Activated naive CD4-positive, alpha-beta T cell treated with anti-CD3 and anti-CD28 coated beads, Interleukin-2, amount 50 U/mL, for 16 hours (primary cell): ENCODE measurements at places on chromosomes 4 and X.

- DNase-seq, result no peak
Measured at GRCh38 chr4:141346144-141346543, 125.4 kb downstream of the ZNF330 start.

DNA sequence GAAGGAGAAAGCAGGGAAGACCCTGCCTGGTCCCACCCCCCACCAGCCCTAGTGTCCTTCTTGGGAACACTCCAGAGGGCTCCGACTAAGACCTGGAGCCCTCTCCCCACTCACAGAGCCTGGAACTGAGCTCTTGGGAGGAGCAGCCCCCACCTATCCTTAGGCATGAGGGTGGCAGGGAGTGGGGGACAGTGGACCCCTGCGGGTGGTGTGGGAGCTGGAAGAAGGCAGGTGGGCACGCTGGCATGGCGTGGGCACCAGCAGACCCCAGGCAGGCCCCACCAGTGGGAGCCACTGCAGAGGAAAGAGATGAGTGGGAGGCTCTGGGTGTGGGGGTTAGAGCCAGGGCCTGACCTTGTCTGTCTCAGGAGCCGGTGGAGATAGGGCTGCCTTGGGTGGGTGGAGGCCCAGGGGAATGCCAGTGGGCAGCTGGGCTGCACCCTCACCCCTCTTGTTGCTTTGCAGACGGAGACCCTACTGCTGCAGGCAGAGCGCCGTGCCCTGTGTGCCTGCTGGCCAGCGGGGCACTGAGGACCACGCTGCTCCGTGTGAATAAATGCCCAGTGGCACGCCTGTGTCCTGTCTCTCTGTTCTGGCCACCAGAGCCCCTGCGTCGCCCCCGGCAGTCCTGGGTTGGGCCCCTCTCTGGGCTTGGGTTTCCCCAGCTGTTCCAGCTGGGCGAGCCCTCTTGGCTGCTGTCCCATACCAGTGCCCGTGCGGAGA lies 15.6 kb upstream of the NAT8L start:
- no peak for DNase-seq

DNA sequence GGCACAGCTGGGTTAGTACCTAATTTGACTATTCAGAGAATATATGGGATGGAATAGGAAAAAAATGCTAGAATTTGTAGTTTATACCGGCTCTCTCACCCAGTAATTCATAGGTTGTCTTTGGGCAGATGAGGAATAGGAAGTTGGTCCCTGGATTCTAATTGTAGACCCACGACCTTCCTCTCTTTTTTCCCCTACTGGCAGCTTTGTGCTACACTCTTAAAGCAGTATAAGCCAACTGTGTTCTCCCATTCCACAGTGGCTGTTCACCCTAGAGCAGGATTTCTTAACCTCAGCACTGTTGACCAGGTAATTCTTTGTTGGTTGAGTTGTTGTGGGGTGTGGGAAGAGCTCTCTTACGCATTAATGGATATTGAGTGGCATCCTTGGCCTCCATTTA lies 92.9 kb downstream of the FNIP2 start:
- DNase-seq, result no peak

- DNase-seq, result no peak
Measured at GRCh38 chr4:7448036-7448435, 13.3 kb upstream of the PSAPL1 start.

DNA sequence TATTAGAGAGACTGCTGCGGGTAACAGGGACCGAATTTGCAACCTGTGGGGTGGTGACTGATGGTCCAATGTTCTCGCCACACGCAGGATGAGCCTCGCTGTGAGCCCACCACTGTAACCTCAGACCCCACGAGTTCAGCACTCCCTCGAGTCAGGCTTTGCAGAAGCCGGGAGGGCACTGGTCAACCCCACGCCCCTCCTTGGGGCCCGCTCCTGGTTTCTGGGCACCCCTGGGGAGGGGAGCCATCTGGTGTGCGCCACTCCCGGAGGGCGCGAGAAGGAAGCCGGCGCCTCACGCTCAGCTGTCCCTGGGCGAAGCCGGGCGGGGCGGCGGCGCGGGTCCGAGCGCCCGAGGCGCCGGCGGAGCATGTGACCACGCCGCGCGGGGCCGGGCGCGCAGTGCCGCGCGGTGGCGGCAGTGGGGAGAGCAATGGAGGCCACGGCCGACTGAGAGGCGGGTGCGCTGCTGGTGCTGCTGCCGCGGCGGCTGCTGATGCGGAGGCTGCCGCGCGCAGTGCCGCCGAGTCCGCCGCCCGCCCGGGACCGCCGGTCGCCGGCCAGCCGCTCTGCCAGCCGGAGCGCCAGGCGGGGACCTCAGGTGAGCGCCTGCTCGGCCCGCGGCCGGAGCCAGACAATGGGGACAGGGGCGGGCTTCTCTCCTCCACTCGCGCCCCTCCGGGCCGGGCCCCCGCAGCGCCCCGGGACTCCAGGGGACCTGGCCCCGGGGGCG lies 100.1 kb downstream of the CEP135 start:
- peak; percentile 48 for DNase-seq

- DNase-seq, result no peak
Measured at GRCh38 chr4:6463311-6464289, 8.8 kb downstream of the PPP2R2C start.

DNA sequence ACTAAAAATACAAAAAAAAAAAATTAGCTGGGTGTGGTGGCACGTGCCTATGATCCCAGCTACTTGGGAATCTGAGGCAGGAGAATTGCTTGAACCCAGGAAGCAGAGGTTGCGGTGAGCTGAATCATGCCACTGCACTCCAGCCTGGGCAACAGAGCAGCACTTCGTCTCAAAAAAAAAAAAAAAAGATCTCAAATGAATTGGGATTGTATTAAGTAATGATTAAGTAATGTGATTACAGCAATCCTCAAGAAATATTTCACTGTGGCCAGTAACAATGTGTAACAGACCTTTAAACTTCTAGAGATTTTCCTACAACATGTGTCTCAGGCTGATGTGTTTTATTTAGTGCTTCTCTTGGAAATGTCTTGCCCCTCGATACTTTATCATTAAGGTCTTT lies 46.8 kb downstream of the PKD2 start:
- DNase-seq, result no peak

GRCh38 chr4:127370604-127371003 lies 262.2 kb upstream of the INTU start:
- no peak for DNase-seq

- DNase-seq, result no peak
Measured at GRCh38 chr4:10061650-10062415, 40.5 kb upstream of the SLC2A9 start.

GRCh38 chrX:15546745-15547144 lies 46.1 kb downstream of the BMX start:
- no peak for DNase-seq

DNA sequence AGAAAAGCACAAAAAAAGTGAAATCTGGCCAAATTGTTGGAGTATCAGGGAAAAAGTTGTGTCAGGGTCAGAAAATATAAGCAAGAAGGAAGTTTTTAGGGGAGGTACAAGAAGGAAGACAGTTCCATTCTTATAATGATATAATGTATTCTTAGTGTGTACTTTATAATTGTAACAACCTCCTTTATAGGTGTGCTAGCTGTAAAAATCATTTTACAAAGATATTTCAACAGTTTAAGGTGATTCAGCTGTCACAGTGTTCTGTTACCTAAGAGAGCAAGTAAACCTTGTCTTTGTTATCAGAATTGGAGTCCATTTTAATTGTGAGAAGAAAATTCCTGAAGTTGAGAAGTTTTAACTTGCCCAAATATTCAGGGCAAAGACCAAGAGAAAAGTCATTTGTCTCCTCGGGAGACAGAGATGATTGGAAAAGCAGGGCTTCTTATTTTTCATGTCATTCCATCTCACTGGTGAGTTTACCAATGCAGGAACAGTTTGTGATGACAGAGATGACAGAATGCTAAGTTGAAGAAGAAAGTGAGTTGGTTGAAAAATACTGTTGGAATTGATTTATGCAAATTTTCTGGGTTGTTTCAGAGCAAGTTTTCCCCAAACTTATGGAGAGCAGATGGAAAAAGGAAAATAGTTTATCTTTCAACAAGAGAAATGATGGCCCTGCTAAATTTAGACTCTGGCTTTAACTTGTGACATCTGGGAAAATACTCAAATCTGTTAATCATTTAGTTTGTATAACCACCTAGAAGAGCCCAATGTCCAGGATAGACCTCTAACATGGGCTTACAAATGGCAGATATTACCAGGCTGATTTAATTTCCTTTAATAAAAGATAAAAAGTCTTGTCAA lies 14.8 kb downstream of the INTS6L start:
- no peak for DNase-seq

GRCh38 chr4:124694946-124695598 lies 17.5 kb downstream of the ANKRD50 start:
- no peak for DNase-seq

DNA sequence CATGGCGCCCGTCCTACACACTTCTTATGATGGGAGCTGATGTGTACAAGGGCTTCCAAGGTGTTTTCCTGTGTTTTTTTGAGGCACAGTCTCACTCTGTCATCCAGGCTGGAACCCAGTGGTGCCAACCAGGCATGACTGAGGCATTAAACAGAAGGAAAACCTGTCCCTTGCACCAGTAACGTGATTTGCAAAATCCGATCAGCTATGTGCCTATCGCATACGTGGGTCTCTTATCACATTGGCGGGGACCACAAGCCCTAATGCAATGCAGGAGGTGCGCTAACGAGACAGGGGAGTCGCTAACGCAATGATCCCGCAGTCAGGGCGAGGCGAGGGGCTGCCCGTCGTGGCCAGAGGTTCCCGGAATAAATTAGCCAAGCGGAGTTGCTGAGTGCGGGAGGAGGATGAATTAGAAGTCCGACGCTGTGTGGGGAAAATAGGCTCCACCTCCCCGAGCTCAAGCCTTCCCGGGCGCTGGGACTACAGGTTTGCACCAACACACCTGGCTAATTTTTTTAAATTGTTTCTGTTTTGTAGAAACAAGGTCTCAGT lies 162.7 kb downstream of the SHOX start:
- no peak for DNase-seq

GRCh38 chr4:16023776-16024408 lies 59.9 kb downstream of the PROM1 start:
- DNase-seq, result no peak

- no peak for DNase-seq
Measured at GRCh38 chr4:22635692-22636091, 57.0 kb upstream of the GBA3 start.

DNA sequence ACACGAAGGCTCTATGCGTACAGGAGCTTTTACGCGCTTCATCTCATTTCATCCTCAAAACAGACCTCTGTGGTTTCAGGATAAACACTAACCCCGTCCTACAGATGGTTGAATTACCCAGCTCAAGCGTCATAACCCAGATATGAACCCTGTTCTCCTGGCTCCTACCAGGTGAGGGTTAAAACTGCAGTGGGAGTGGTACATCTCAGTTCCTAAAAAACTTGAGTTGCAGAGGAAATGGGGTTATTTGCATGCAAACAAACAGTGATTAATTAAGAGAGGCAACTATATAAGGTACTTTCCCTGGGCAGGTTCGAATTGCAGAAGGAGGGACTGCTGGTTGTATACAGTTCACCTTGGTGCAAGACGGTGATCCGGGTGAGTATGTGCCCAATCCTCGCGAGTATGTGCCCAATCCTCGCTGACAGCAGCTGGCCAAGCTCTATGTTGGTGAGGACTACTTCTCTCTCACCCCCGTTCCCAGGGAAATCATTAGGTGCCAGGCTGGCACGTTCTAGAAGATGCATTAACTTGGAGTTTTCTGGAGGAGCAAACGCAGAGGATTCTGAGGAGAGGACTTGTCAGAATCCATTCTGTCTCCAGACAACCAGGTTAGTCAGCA lies 72.6 kb downstream of the FHDC1 start:
- DNase-seq, result no peak

DNA sequence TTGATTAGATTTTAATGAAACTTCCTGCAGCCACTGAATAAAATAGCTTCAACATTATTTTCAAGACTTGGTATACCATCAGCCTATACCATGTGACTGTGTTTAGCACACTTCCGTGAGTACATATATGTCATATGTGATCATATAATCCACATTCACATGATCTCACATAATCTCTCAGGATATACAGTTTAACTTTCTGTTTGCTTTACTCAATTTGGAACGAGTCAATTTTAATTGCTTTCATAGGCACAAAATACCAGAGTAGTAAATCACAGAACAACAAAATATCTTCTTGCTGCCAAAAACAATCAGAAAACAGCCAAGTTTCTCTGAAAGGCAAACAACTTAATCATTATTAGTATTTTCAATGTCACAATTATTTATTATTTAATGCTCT lies 731.1 kb upstream of the DIAPH2 start:
- no peak for DNase-seq

DNA sequence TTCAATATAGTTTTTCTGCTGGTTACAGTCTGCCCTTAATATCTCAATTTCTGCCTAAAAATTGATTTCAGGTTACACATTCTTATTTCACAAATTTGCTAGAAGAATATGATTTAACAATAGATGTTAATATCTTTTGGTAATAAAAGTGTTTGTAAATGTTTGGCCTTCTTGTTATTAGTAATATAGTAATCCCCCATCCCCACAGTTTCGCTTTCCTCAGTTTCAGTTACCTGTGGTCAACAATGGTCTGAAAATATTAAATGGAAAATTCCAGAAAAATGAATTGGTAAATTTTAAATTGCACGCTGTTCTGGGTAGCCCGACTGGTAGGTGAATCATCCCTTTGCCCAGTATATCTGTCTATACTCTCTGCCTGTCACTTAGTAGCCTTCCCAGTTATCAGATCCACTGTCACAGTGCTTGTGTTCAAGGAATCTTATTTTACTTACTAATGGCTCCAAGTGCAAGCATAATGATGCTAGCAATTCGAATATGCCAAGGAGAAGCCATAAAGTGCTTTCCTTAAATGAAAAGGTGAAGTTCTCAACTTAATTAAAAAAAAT lies 3.5 kb upstream of the BMP2K start:
- DNase-seq, result no peak

DNA sequence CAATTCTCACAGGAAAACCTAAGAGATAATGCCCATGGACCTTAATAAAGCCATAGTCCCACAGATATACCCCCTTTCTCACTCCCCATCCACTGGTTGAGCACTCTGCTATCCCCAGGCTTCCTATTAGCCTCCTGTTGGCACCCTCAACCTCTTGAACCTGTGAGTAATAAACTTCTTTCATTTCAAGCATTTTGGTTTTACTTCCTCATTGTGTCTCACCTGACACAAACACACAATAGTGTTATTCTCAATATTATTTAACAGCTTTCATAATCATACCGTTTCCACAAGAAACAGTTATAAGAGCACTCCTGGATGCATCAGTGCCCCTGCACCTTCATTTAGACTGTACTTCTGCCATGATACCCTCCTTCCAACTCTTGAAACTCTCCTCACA lies 56.8 kb downstream of the TRPC5 start:
- no peak for DNase-seq

GRCh38 chrX:110310896-110311295 lies 7.0 kb downstream of the AMMECR1 start:
- peak; percentile 26 for DNase-seq

GRCh38 chr4:15130441-15130840 lies 128.2 kb downstream of the CPEB2 start:
- no peak for DNase-seq

- DNase-seq, result no peak
Measured at GRCh38 chr4:141427726-141428296, 207.1 kb downstream of the ZNF330 start.

GRCh38 chr4:188439641-188440311 lies 300.5 kb downstream of the TRIML1 start:
- no peak for DNase-seq
